ENCODE measurements at places on chromosomes 11 and 22. TPM values are rescaled to one million over a fixed set of nuclear protein-coding genes. Genes with fewer than 3 reads are reported as not detected.
A peak's percentile ranks its signal among the peaks of the same experiment; 100 is the strongest.

GRCh38 chr22:46728470-46728869 is 9.6 kb downstream of the CERK start:
- H3K4me1 ChIP-seq = peaks cover 46% of the 10 kb centered on the region
- peaks cover 13% of the 10 kb centered on the region for H3K27me3 ChIP-seq
- DNase-seq = no peak
- no peak overlapping the region for H3K4me3 ChIP-seq

The GGT5 gene
- total RNA-seq = 10.7 TPM

DNA sequence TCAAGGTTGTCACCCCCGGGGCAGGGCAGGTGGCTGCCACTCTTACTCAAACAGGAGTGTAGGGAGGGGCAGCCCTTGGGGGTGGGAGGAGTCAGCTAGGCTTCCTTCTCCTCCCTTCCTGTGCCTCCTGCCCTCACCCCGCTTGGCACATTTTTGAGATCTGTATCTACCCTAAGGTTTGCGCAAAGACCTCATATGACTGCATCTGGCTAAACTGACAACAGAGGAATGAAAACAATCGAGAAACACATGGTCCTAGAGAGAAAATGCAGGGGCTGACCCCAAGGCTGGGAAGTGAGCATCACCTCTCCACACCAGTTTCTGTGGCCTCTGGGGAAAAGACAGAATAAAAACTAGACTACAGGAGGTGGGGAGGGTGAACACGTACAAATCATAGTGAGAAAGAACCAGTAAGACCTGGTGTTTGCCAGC is 28.1 kb downstream of the IGSF9B start:
- no peak for DNase-seq
- peak overlapping the region; percentile 65 for H3K27ac ChIP-seq
- H3K36me3 ChIP-seq = peaks cover 13% of the 10 kb centered on the region
- peak overlapping the region; percentile 6 for H3K4me3 ChIP-seq

DNA sequence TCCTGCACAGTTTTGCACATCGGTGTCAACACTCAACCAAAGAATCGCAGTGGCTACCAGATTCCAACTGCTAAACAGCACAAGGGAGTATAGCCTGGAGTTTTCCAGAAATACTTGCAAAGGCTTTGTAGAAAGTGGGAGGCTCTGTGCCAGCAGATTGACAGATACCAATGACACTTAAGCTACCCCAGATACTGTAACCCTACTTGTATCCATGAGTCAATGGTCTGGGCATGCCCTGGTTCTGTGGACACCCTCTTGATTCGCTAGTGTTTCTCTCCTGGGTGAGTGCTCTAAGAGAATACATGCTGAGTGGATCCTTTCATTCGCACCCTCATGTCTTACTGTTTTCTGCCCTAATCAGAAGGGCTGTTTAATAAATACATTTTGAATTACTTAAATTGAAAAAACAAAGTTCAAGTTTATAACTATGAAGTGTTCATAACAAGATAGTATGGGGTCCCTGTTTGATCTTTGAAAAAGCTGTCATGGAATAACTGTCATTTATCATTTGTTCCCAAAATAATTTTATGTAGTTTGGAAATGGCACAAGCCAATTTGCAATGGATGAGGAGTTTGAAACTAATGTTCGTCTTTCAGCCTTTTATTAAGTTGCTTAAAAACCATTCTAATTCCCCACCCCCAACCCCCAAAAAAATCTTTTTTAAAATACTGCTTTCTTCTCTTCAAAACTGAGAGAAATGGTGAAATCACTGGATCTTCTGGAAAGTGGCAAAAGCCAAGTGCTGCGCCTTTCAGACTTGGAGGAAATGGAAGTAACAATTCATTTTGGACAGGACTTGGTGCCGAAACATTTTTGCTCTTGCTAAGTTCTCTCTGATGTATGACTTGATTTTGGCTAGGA is 600.5 kb upstream of the TENM4 start:
- peaks cover 5% of the 10 kb centered on the region for H3K4me1 ChIP-seq
- H3K27me3 ChIP-seq = no peaks in the 10 kb centered on the region
- no peaks in the 10 kb centered on the region for H3K36me3 ChIP-seq

- H3K27me3 ChIP-seq = peaks cover 14% of the 10 kb centered on the region
- no peak for DNase-seq
- H3K4me1 ChIP-seq = peaks cover 27% of the 10 kb centered on the region
- H3K27ac ChIP-seq = no peak overlapping the region
These were observed 15.3 kb downstream of the TMPRSS6 start for GRCh38 chr22:37094239-37094638.

The UBQLNL gene
- not detected for total RNA-seq

The OR51A4 gene
- not detected for total RNA-seq

DNA sequence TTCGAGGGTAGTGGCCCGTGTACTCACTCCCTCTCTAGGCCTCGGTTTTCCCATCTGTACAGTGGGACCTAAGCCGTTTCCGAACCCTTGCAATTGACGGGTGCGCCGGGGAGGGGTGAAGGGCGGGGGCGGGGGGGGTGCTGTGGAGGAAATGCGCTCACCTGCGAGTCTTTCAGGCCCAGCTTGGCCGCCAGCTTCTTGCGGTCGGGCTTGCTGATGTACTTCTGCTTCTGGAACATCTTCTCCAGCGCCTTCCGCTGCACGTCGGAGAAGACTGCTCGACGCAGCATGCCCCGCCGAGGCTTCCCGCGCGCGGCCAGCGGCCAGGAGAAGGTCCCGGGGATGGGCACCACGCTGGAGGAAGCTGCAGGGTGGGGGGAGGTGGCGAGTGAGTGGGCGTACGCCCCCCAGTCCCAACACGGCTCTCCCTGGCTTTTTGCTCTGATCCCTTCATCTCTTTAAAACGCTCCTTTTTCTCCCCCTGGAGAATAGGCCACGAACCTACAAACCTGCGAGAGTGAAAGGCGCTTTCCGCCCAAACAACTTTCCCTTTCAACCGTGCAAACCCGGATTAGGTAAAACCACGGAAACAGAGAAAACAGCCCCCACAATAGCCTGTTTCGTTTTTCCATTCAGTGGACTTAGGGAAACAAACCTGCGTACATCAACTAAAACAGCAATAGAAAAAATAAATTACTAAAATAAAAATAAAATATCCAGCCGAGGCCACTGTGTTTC is 3.2 kb downstream of the DBX1 start:
- H3K36me3 ChIP-seq = no peaks in the 10 kb centered on the region
- H3K4me1 ChIP-seq = peaks cover 26% of the 10 kb centered on the region
- H3K27me3 ChIP-seq = peaks cover 39% of the 10 kb centered on the region
- peak; percentile 31 for DNase-seq

The DBX1 gene
- total RNA-seq = 0.29 TPM

The SCGB2A2 gene
- not detected for total RNA-seq

The TREH gene
- not detected for total RNA-seq

DNA sequence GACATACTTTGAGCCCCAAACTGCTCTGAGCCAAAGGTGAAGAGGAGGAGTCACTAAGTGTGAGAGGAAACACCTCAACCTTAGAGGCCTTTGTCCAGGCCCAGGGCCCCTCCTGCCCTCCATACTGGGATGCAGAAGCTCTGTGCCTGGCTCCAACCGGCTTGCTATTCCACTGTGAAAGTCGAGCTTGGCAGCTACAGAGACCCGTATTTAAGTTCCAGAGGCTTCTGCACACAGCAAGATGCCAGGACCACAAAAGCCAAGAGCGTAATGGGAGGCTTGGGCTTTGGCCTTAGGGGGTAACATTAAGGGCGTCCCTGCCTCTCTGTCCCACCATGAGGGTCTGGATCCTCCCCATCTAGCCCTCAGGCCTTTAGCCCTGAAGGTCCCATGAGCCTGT is 31.9 kb downstream of the DSCAML1 start:
- H3K4me3 ChIP-seq = no peak overlapping the region
- no peak for DNase-seq
- peaks cover 4% of the 10 kb centered on the region for H3K4me1 ChIP-seq
- no peaks in the 10 kb centered on the region for H3K27me3 ChIP-seq
- H3K27ac ChIP-seq = no peak overlapping the region

- DNase-seq = no peak
- H3K4me1 ChIP-seq = peaks cover under 1% of the 10 kb centered on the region
- H3K36me3 ChIP-seq = no peaks in the 10 kb centered on the region
- H3K4me3 ChIP-seq = no peak overlapping the region
- H3K27me3 ChIP-seq = no peaks in the 10 kb centered on the region
These were observed 94.8 kb upstream of the FAT3 start for GRCh38 chr11:92129811-92130210.

GRCh38 chr22:45318168-45318557 is 8.4 kb downstream of the FAM118A start:
- no peak overlapping the region for H3K4me3 ChIP-seq
- no peak for DNase-seq
- H3K27me3 ChIP-seq = peaks cover 1% of the 10 kb centered on the region
- H3K27ac ChIP-seq = no peak overlapping the region
- H3K36me3 ChIP-seq = no peaks in the 10 kb centered on the region

- peaks cover 10% of the 10 kb centered on the region for H3K4me1 ChIP-seq
- DNase-seq = no peak
- H3K27ac ChIP-seq = no peak overlapping the region
- no peaks in the 10 kb centered on the region for H3K36me3 ChIP-seq
- H3K4me3 ChIP-seq = no peak overlapping the region
- H3K27me3 ChIP-seq = no peaks in the 10 kb centered on the region
These were observed 28.7 kb downstream of the KCNE3 start for GRCh38 chr11:74438681-74439080.

- no peak overlapping the region for H3K4me3 ChIP-seq
- H3K36me3 ChIP-seq = no peaks in the 10 kb centered on the region
- DNase-seq = peak; percentile 85
- peaks cover 6% of the 10 kb centered on the region for H3K27me3 ChIP-seq
- peaks cover 4% of the 10 kb centered on the region for H3K4me1 ChIP-seq
These were observed 90.6 kb downstream of the GAB4 start for GRCh38 chr22:16917144-16918003.

DNA sequence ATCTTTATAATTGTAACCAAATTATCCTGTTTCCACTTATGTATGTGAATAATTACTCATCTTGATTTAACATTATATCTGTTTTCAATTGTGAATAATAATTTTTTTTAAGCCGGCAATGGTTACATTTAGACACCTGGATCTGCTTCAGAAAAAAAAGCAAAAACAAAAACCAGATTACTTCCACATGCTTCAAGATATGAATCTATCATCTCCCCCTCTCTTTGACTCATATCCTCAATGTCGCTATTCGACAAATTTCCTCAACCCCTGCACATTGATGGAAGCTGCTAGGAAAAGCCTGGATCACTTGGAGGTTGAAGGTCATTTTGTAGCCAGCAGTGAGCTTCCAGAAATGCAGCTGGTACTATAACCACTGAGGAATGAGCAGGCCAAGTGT is 42.7 kb downstream of the SLC1A2 start:
- DNase-seq = no peak
- H3K27me3 ChIP-seq = peaks cover 6% of the 10 kb centered on the region
- peaks cover 30% of the 10 kb centered on the region for H3K4me1 ChIP-seq
- peak overlapping the region; percentile 41 for H3K4me3 ChIP-seq
- H3K36me3 ChIP-seq = no peaks in the 10 kb centered on the region
- peak overlapping the region; percentile 97 for H3K27ac ChIP-seq

GRCh38 chr11:66184728-66185127 is 83.7 kb upstream of the RAB1B start:
- DNase-seq = no peak
- H3K4me3 ChIP-seq = no peak overlapping the region
- H3K27me3 ChIP-seq = no peaks in the 10 kb centered on the region
- H3K4me1 ChIP-seq = peaks cover 2% of the 10 kb centered on the region

GRCh38 chr11:131326829-131327228 is 43.6 kb upstream of the NTM start:
- H3K36me3 ChIP-seq = no peaks in the 10 kb centered on the region
- H3K4me3 ChIP-seq = no peak overlapping the region
- no peaks in the 10 kb centered on the region for H3K27me3 ChIP-seq
- no peaks in the 10 kb centered on the region for H3K4me1 ChIP-seq
- DNase-seq = no peak

DNA sequence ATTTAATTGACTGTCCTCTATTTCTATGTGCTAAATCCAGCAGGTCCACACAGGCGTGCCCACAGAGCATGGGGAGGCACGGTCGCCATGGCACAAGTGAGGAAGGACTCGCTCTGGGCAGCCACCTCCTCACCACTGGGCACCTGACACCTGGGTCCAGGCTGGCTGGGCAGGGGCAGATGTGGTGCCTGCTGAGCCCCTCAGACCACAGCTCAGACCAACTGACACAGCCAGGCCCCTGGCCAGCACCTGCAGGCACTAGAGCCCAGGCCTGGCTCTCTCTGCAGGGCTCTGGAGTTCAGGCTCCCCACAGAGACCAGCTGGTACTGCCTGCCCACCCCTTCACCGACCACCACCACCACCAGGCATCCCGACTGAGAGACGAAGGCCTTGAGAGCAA is 27.9 kb downstream of the LINC01488 start:
- H3K4me1 ChIP-seq = peaks cover 8% of the 10 kb centered on the region
- H3K27ac ChIP-seq = no peak overlapping the region
- H3K27me3 ChIP-seq = peaks cover 3% of the 10 kb centered on the region
- peaks cover 7% of the 10 kb centered on the region for H3K36me3 ChIP-seq
- peak; percentile 4 for DNase-seq
- no peak overlapping the region for H3K4me3 ChIP-seq

DNA sequence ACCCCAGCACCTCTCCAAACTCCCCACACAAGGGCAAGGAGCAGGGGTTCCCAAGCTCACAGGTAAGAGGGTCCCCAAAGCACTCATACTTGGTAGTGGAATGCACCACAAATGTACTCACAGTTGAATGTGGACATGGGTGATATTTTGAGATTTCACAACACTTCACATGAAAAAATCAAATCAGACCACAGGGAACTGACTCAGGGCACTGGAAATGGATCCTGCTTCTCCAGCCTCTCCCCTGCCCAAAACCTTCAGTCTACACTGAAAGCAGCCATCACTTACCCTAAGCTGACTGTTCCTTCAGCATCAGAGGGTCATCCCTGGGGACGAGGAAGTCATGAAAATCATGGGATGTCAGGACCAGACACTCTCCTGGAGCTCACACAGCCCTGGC is 40.2 kb downstream of the SCGB1A1 start:
- peaks cover 5% of the 10 kb centered on the region for H3K27me3 ChIP-seq
- H3K4me1 ChIP-seq = no peaks in the 10 kb centered on the region
- no peak overlapping the region for H3K27ac ChIP-seq
- no peak overlapping the region for H3K4me3 ChIP-seq
- no peaks in the 10 kb centered on the region for H3K36me3 ChIP-seq

DNA sequence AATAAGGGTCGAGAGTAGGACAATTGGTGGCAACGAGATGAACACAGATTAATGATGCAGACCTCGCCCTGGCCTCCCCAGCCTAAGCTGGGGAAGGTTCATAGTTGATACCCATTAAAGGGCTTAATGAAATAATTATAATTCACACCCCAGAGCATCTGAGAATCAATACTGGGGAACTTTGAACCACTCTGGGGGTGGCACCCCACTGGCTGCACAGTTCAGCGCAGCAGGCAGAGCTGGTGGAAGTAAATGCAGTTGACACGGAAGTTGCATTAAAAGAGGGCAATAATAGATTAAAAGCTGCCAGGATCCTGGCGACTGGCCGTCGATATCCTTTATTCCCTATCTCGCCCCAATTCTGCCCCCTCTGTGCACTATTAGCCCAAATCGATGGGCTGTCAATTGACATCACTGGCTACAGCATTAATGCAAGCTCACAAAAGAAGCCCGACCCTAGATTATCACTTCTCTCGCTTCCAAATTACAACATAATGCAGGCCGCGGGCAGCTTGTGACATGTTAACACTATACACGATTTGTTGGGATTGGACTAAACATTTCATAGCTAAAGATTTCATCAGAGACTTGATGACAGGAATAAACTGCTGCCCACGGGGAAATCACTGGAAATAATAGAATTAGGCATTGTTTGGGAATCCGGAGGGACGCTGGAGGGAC is 14.5 kb downstream of the HSPA8 start:
- no peaks in the 10 kb centered on the region for H3K36me3 ChIP-seq
- DNase-seq = no peak
- no peaks in the 10 kb centered on the region for H3K27me3 ChIP-seq
- no peak overlapping the region for H3K27ac ChIP-seq
- H3K4me3 ChIP-seq = no peak overlapping the region
